ENCODE measurements at places on chromosomes 6 and 20.

GRCh38 chr20:45341939-45342854, 6.0 kb downstream of the SDC4 start:
- no peak for DNase-seq

GRCh38 chr6:17505767-17506280, 94.3 kb upstream of the FAM8A1 start:
- DNase-seq = peak; percentile 30

- peak; percentile 66 for DNase-seq
These were observed 62.9 kb upstream of the ZNF217 start for GRCh38 chr20:53656293-53657202.

DNA sequence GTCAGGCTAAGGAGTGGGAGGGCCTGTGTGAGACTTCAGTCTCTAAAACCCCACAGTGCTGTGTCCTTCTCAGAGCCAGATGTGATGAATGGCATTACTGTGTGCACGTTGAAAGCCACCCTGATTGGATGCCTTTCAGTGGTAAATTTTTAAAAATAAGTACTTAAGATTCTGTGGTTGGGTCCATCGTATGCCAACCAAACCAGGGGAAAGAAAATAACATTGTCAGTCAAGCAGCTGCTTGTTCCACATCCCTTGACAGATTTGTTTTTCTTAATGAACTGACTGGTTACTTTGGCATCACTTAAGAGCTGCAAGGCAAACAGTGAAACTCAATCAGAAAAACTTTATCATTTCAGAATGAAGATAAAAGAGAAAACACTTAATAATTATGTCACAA, 334.0 kb upstream of the NT5E start:
- no peak for DNase-seq

DNA sequence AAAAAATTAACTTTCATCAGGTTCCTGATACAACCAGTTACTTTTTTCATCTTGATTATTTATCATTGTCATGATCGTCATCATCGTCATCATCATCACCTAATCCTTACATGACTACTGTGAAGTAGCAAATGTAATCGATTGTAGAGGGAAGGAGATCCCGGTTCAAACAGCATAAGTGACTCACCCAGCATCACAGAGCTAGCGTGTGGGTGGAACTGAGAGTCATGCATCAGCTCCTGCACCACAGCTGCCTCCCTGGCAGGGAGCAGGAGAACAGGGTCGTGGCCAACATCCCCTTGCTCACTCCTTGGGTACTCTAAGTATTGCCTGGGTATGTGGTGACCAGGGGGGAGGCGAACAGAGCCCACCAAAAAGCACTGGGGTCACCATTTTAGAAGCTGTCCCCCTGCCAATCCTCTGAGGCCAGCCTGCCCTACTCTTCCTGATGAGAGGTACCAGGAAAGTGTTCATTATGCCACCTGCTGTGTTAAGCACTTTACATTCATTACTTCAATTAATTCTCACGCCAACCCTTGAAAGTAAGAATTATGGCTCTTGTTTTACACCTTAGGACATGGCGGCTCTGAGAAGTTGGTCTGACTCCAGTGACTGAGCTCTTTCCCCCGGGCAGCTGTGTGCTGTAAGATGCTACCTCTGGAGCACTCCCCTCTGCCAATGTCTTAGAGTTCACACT, 425.2 kb downstream of the CD83 start:
- peak; percentile 26 for DNase-seq

DNA sequence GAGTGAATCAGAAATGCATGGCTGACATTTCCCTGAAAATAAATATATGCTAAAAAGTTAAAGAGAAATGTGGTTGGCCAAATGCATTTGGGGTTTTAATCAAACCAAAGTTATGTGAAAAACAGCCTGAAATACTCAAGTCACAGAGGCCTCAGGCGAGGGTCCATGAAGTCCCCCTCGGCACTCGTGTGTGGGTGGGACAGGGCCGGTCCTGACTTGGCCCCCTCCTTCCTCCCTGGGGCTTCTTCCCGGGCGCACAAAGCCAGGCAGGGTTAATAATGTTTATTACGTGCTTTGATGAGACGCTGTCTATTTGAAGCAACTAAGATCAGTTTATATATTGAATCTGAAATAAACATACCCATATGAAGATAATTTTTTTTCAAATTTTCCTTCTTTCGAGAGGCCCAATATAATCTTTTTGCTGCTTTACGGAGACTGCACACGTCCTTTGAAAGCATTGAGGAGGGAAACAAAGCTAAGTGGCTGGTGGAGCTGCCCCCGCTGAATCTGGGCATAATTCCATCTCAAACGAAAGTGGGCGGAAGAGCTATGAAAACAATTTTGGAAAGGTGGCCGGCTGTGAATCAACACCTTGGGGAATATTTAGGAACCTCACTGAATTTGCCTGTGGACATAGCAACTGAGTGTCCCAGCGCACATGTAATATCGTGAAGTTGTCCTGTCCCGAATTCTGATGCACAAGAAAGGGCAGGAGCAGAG, 55.8 kb upstream of the SMOC2 start:
- DNase-seq = no peak

- peak; percentile 32 for DNase-seq
These were observed 12.2 kb downstream of the BACH2 start for GRCh38 chr6:90284236-90285041.
